ENCODE measurements at places on chromosomes 12 and 14. TPM values are rescaled to one million over a fixed set of nuclear protein-coding genes. Genes with fewer than 3 reads are reported as not detected.

FOXN4 gene
- not detected for total RNA-seq

DNA sequence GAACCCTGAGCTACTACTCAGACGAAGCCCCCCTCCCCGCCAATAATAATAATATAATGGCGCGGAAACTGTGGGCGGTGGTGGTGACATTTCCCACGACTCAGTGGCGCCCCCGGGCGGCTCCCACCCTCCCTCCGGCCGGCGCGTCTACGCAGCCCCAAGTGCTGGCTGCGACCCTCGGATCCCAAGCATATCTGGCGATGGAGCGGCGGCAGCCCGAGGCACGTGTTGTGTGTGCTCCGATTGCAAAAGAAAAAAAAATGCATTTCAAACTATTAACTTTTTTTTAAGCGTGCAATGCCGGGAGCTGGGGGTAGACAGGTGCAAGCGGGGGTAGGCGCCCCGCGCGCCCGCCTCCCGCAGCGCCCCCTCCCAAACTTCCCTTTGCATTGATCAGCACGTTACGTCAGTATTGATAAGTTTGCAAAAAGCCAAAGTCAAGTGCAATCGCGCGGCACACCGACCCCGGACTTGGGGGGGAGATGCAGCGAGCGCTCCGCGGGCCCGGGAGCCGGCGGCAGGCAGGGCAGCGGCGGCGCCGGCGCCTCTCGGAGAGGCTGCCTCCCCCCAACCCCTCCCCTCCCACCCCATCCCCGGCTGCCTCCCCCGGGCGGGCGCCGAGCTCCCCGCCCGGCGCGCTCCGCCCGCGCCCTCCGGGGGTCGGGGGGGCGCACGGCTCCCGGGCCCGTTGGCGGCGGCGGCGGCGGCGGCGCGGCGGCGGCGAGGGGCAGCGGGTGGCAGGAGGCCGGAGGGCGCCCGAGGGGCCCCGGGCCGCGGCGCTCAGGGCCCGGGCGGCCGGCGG is 113.1 kb upstream of the MYL2 start:
- H3K36me3 ChIP-seq: no peaks in the 10 kb centered on the region
- peak overlapping the region; percentile 25 for H3K4me3 ChIP-seq
- peaks cover 66% of the 10 kb centered on the region for H3K27me3 ChIP-seq
- no peak overlapping the region for H3K27ac ChIP-seq
- no peak for DNase-seq

- peaks cover 28% of the 10 kb centered on the region for H3K4me1 ChIP-seq
- no peak for DNase-seq
- no peaks in the 10 kb centered on the region for H3K36me3 ChIP-seq
- H3K27me3 ChIP-seq: no peaks in the 10 kb centered on the region
- peak overlapping the region; percentile 43 for H3K27ac ChIP-seq
- no peak overlapping the region for H3K4me3 ChIP-seq
Observed at GRCh38 chr12:26867080-26867479, 34.1 kb upstream of the ITPR2 start.

GRCh38 chr14:104746934-104747481 is 5.9 kb upstream of the SIVA1 start:
- H3K27ac ChIP-seq: no peak overlapping the region
- H3K36me3 ChIP-seq: peaks cover 2% of the 10 kb centered on the region
- H3K4me3 ChIP-seq: no peak overlapping the region
- H3K4me1 ChIP-seq: peaks cover 33% of the 10 kb centered on the region
- no peak for DNase-seq
